ENCODE measurements at places on chromosomes 2 and 18. TPM values are rescaled to one million over a fixed set of nuclear protein-coding genes. Genes with fewer than 3 reads are reported as not detected.
A peak's percentile ranks its signal among the peaks of the same experiment; 100 is the strongest.

DNA sequence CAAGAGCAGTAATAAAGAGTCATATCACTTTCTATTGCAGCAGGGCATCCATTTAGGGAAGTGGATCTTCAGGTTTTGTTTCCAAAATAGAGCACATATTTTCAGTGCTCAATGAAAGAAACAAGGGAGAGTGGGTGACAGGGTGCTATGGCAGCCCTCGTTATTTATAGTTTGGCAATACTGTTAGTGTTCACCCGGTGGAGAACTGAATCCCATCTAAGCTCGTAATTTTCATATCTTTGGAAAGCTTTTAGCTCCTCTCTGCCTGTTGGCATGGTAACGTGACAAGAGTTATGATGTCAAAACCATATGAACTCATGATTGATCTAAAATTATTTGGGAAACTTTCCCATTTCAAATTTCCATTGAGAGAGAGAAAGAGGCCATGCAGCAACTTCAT, 331.9 kb downstream of the LRRTM1 start:
- DNase-seq, result no peak

DNA sequence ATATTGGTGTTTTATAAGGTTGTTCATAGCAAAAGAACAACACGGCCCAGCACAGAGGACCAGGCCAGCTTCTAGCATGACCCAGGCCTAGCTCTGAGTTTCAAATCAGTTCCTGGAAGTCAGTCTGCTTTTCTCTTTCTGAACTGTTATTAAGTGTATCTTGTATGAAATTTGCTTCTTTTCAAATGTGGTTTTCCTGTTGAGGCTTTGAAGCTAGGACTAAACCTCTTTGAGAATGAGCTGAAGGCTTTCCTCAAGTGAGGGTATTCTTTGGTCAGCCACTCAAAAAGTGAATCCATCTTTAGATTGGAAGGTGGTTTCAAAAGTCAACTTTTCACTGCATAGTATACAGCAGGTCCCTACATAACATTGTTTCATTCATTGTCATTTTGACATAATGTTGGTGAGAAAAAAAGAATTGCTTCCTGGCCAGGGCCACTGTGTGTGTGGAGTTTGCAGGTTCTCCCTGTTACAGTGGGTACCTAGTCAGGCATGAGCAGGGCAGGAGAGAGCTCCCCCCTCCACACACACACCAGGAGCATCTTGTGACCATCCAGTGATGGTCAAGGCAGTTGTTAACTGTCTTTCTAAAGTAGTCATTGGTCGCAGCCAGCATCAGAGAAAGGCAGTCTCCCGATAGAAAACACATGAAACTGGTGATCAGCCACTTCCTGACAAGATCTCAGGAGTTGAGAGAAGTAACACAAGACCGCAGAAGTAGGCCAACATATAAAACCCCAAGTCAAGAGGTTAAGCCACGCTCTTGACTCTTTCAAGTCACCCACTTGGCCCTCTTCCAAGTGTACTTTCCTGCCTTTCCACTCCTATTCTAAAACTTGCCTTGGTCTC, 6.7 kb upstream of the ACAA2 start:
- DNase-seq, result no peak

GMPPA gene
- 60.6 TPM for total RNA-seq

DNA sequence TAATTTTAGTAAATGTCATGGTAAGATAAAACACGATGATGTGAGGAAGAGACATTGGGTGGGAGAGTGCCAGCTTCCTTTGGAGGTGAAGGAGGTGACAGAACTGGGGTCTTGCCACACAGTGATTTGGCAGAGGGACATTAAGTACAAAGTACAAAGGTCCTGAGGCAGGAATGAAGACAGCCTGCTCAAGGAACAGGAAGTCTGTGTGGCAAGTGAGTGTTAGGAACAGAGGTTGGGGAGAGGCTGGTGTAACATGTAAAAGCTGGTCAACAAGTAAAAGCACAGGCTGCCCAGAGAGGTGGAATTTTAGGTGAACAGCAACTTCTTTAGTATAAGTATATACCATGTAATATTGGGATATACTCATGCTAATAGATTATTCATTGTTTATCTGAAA, 73.1 kb downstream of the INPP5D start:
- no peak for DNase-seq

DNA sequence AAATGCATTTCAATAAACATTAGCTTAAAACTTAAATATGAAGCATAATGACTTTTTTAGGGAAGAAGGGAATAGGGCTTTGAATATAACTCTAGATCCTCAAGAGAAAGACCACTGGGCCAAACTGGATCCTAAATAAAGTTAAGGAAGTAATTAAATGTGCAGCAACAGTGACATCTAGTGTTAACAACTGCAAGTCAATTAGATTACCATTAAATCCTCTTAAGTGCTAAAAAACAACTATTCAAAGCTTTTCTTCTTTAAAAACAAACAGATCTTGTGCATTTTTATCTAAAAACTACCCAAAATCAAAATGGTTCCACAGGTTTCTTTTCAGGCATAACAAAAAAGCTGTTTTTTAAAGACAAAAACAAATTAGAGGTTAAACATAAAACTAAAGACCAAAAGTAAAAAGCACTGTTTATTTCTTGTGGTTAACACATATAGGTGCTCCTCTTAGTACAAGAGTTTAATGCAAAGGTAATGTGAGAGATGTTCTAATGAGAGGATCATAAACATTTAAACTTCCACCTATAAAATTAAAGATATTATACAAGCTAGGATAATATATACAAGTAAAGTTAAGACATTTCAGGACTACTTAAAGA, 111.4 kb downstream of the THADA start:
- DNase-seq, result peak; percentile 85

KIAA2012 gene
- not detected for total RNA-seq

DNA sequence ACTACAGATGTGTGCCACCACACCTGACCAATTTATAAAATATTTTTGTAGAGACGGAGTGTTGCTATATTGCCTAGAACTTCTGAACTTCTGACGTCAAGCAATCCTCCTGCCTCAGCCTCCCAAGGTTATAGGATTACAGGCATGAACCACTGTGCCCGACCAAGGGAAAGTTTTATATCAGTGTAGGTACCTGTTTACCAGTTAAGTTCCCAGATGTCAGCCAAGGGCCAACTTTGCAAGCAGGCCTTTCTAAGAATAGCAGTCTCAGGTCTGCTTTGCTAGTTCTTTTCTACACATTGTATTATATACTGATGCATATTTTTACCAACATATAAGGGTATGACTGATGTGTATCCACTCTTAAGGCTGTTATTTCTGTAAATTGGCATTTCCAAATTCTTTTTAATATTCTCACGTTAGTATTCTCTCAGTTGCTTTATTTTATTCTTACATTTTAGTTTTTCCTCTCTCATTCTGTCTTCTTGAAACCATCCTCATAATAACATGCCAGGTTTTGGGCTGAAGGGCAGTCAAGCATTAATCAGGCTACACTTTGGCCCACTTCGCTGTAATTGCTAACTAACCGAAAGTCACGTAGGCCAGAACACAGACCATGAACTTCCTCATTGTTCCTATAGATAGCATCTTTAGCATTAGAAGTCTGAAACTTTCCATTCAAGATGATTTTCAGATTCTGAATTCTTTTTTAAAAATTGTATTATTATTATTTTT, 25.0 kb upstream of the CXXC1 start:
- no peak for DNase-seq

TLX2 gene
- total RNA-seq, result 0.55 TPM

CD8B gene
- total RNA-seq, result not detected

OXER1 gene
- total RNA-seq, result not detected

MATN3 gene
- total RNA-seq, result 0.34 TPM

DNA sequence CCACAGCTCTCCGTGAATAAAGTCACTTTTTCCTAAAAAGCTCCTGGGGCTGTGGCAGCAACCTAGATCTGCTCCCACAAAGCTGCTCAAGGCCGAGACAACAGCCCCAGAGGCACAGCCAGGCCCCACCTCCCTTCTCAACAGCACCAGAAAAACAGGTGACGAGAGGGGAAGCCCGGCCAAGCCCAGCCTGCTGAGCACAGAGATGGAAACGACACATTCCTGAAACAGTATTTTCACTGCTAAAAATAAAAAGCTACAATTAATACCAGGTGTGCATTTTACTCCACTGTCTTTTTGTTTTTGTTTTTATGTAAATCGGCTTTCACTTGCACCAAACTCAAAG, 199.3 kb downstream of the HDAC4 start:
- no peak for DNase-seq

- DNase-seq, result no peak
These were observed 22.0 kb upstream of the LNPK start for GRCh38 chr2:176024083-176024482.

DNA sequence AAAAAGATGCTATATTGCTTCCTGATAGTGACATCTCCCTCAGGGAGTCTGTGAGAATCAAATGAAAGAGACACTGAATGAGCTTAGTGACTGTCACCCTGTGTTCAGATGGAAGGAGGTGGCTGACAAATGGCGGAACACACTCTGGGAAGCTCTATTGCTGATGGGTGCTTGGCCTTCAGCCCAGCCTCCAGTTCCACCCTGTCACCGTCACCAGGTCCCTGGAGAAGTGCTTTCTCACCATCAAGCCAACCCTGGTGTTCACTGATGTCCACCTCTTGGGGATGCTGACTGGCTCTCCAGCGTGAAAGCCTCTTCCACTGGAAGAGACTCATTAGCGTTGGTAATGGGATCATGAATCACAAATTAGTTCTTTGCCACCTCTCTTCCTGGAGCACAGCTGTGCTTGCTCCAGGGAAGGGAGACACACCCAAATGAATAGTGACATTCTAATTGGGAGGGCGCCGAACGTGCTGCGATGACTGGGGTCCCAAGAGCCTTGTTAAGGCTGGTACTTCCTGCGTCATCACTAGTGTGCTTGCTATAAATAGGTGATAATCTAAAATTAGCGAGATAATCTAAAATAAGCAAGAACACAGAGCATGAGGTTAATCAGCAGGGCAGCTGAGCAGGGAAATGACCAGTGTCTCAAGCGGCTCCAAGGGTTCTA, 154.0 kb downstream of the CLIP4 start:
- no peak for DNase-seq

DNA sequence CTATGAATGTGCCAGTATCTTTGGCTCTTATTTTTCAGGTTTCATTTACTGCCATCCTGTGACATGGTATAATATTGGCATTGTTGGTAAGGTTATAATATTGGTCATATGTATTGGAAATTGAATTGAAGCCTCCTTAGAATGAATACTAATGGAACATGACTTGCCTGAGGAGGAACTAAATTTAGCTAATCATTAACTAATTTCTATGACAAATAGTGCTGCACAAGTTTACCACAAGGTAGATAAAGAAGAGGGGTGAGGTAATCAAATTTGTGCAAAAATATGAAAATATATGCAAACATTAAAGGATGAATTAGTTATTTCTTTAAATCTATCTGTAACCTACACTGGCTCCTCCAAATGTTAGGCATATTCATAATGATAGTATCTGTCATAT, 43.2 kb upstream of the ORC2 start:
- no peak for DNase-seq

- DNase-seq, result no peak
These were observed 51.9 kb downstream of the ACSL3 start for GRCh38 chr2:222912776-222913175.

Data from SK-MEL-5 (cell line).